Activated naive CD4-positive, alpha-beta T cell treated with anti-CD3 and anti-CD28 coated beads, Interleukin-2, amount 10 ng/mL, durations not matched to agents 5 hours and 36 hours (primary cell): ENCODE measurements at places on chromosomes 2 and 18. TPM values are rescaled to one million over a fixed set of nuclear protein-coding genes. Genes with fewer than 3 reads are reported as not detected.

CPO gene
- not detected for total RNA-seq

RAX gene
- not detected for total RNA-seq

GALNT5 gene
- not detected for total RNA-seq

MPHOSPH10 gene
- 31.8 TPM for total RNA-seq

MYO5B gene
- not detected for total RNA-seq

GTF2A1L gene
- not detected for total RNA-seq

ORC2 gene
- 53.7 TPM for total RNA-seq

RIT2 gene
- total RNA-seq = not detected

RAD51AP2 gene
- total RNA-seq = not detected

CD28 gene
- 128 TPM for total RNA-seq

ARHGEF4 gene
- 1.4 TPM for total RNA-seq

CCDC74B gene
- total RNA-seq = 0.77 TPM

TXNDC2 gene
- not detected for total RNA-seq

ASB18 gene
- not detected for total RNA-seq

MATN3 gene
- total RNA-seq = not detected

EPHA4 gene
- 26.3 TPM for total RNA-seq

KYNU gene
- total RNA-seq = not detected

PARD6G gene
- 0.46 TPM for total RNA-seq
